Karpas-422 (cell line): ENCODE measurements at places on chromosomes 7 and 10. TPM values are rescaled to one million over a fixed set of nuclear protein-coding genes. Genes with fewer than 3 reads are reported as not detected.
A peak's percentile ranks its signal among the peaks of the same experiment; 100 is the strongest.

CCDC172 gene
- total RNA-seq = not detected in 2 replicates

PDK4 gene
- total RNA-seq = not detected in 2 replicates

CLEC5A gene
- not detected in 2 replicates for total RNA-seq

BLNK gene
- 51.7 and 99.1 TPM in 2 replicates for total RNA-seq

OR9A2 gene
- total RNA-seq = not detected in 2 replicates

NPSR1 gene
- not detected in 2 replicates for total RNA-seq

AKR1C8 gene
- total RNA-seq = not detected in 2 replicates

CHRM2 gene
- not detected in 2 replicates for total RNA-seq

BLVRA gene
- not detected in 2 replicates for total RNA-seq

SFXN4 gene
- total RNA-seq = 43.7 and 48.2 TPM in 2 replicates

MIOS gene
- 89.1 and 105 TPM in 2 replicates for total RNA-seq

TMEM176A gene
- total RNA-seq = not detected in 2 replicates

GRCh38 chr10:42790835-42791234 lies 8.2 kb downstream of the BMS1 start:
- no peak for DNase-seq

DNA sequence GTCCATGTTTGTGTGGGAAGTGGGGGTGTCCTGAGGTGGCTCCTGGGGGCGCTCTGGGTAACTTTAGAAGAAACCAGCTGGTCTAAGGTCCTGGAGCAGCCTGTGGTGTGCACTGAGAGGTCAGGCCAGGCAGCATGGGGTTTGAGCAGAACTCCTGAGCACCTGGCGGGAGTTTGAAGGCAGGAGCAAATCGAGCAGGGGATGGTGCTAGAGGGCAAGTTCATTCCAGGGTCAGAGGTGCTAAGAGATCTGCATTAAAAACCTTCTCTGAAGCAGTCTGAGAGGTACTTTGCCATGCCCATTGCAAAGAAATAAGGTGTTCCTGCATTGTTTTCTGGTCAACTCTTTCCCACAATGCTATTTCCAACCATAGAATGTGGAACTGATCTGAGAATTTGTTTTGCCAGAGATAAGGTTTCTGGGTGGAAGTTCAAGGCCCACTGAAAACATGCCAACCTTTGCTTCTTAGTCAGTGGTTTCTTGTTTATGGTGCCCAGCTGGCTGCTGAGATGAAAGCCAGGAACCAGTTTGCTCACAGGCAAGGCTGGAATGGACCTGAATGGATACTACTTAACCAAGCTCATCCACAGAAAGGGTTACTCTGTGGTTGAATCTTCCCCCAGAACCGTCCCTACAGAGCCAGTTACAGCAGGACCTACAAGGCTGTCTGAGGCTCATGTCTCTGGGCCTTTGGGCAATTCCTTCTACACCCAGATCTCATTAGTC lies 136.3 kb upstream of the TMEM72 start:
- DNase-seq = no peak

GRCh38 chr10:3173171-3173878 lies 743 bp upstream of the PITRM1 start:
- DNase-seq = no peak

DNA sequence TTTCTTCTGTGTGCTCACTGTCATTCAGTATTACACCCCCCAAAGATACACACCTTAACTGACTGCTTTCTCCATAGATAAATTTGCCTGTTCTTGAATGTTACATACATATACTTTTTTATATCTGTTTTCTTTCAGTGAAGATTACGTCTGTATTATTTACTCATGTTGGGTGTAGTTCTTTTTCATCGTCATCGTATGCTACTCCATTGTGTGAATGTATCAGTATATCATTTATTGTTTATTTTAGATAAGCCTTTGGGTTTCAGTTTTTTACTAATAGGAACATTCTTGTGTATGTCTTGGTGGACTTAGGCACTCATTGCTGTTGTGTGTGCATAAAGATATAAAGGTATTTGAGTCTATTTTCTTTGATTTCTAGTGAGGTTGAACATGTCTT lies 64.4 kb downstream of the SEPTIN7 start:
- DNase-seq = no peak

DNA sequence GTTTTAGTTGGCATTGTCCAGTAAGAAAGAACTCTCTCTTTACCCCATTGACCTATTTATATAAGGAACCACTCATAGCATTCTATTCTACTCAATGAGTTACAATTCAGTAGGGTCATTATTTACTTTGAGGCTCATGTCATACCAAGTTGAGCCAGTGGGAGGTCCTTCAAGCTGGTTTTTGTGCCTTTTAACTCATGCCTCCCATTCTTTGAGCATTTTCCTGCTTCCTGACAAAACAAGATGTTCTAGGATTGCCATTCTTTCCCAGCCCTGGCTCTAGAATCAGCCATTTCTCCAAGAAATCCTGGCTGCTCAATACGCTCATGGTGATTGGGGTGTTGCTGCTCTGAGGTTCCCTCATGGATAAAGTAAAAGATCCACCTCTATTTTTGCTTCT lies 250.1 kb downstream of the ABCA13 start:
- peak; percentile 20 for DNase-seq

GRCh38 chr10:89458784-89459183 lies 44.4 kb downstream of the IFIT5 start:
- DNase-seq = no peak

DNA sequence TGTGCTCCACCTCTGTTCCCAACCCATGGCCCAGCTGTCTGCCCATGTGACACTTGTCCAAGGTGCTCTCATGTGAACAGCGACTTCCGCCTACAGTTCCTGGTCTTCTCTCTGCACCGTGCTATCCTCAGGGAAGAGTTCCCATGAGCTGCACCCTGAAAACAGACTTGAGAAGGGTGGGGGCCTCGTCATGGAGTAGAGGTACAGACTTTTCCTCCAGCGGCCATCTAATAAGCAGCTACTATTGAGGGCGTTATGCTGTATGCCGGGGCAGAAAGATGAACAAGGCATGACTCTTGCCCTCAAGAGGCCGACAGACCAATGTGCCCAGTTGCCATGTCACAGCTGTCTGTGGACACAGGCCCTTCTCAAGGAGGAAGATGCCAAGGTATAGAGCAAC lies 25.4 kb upstream of the LYZL1 start:
- no peak for DNase-seq

GRCh38 chr7:47183862-47184590 lies 397.9 kb downstream of the TNS3 start:
- DNase-seq = no peak

DNA sequence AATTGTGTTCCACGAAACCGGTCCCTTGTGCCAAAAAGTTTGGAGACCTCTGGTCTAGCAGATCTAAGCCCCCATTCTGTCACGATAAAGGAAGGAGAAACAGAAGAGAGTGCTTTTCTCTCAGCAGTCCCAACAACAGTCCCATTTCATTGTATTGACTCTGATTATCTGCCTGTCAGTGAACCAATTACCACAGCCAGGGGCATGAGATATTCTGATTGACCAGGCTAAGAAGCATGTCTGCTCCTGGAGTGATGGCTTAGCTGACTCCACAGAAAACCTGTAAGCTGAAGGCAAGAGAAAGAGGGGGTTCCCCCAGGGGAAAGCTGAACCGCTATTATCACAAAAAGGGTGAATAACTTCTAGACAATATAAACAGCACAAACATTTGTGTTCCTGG lies 765.4 kb downstream of the SORCS1 start:
- no peak for DNase-seq

DNA sequence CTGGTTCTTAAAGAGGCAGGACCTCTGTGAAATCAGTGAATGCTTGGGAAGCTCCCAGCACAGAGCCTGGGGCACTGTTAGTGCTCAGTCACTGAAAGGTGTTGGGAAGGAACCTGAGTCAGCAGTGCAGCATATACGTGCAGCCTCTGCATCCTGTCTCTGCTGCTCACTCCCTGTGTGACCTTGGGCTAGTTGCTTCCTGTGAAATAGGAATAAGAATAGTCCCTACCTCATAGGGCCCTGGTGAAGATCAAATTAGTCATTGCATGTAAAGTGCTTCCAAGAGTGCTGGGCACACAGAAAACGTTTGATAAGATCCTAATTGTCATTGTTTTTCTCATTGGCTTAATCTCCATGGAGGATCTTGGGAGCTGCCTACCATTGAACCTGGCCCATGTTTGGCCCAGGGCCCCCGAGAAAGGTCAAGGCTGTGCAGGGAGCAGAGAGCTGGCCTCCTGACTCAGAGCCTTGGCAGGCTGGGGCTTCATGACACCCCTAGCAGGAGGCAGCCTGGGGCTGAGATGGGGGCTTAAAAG lies 73.3 kb upstream of the COL13A1 start:
- DNase-seq = no peak

DNA sequence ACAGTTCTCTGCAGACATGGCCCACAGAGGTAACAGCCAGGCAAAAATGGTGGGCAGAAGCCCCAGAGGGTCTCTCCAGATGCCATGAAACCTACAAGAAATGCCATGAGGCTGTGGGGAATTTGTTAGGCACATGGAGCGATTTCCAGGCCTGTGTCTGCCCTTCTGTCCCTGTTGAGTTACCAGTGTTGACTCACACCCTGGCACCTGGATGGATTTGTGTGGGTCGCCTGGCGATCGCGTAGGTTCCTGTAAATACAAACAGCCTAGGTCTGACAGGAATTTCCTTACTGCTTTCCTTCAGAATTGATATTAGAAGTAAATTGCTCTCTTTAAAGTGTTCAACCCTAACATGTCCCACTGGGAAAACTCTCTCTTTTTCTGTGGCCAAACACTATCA lies 164.9 kb upstream of the EEPD1 start:
- DNase-seq = no peak

- DNase-seq = no peak
Observed at GRCh38 chr10:12916587-12916986, 84.9 kb downstream of the CCDC3 start.

DNA sequence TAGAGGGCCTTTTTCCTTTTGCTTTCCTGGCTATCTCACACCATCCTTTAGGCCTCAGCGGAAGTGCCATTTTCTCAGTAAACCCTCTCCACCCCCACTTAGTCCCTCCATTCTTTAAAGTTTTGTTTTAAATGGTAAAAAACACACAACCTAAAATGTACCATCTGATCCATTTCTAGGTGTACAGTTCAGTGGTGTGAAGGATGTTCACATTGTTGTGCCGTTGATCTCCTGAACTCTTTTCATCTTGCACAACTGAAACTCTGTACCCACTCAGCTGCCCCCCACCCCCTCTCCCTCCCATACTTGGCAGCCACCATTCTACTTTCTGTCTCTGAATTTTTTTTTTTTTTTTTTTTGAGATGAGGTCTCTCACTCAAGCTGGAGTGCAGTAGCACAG lies 52.2 kb downstream of the SNX10 start:
- DNase-seq = no peak

GRCh38 chr7:139825666-139826290 lies 3.3 kb upstream of the TBXAS1 start:
- no peak for DNase-seq

DNA sequence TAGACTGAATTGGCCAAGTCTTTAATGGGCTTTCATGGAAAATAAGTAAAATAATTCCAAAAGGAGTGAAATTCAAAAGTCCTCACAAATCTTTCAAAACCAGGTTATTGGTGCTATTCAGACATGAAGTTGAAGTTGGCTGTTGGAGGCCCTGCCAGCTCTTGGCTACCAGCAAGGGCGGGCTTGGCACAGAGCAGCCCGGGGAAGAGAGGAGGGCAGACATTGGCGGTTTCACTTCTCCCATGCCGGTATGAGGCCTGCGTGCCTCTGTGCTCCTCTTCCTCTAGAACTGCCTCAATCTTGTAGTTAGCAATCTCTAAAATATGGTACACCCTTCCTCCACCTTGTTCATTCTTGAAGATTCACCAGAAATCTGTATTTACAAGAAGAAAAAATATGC lies 16.4 kb upstream of the NPS start:
- DNase-seq = no peak

DNA sequence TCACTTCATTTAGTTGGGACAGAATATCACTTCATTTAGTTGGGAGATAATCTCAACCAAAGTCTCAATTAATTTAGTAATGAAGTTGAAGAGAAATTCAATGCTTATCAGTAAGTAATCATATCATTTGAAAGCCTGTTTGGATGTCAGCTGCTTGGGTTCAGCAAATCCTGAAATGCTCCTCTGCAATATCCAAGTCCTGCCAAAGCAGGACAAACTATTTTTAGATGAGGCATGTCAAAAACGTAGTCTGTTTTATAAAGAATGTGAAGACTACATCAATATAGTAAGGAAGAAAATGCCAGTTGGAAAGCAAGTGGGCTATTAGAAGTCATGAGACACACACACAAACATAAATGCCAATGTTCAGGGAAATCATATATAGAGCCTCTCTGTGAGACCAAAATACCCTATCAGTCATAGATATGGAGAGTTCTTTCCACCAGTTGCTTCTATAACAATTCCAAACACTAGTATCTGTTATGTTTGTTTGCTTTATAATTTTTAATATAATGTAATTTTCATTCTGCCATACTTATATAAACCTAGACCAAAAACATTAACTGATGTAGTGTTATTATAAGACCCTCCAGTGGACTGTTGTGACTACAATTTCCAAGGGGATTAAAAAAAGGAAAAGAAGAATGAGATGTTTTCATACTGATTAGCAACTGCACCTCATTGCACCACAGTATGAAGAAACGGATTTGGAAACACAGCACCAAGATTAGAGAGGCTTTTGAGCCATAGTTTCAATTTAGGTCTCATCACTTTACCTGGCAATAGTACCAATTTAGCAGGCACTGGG lies 160.7 kb downstream of the LRRTM3 start:
- DNase-seq = no peak

GRCh38 chr10:4984971-4985594 lies 18.6 kb downstream of the AKR1C2 start:
- DNase-seq = no peak

GRCh38 chr10:127148066-127148932 lies 48.1 kb downstream of the INSYN2A start:
- DNase-seq = no peak

GRCh38 chr10:52359441-52359840 lies 45.4 kb downstream of the DKK1 start:
- DNase-seq = no peak

GRCh38 chr7:113282875-113283274 lies 164.5 kb upstream of the SMIM30 start:
- DNase-seq = no peak

- no peak for DNase-seq
Observed at GRCh38 chr7:45708046-45708950, 134.1 kb downstream of the ADCY1 start.

GRCh38 chr7:136424058-136424457 lies 444.4 kb upstream of the CHRM2 start:
- no peak for DNase-seq

DNA sequence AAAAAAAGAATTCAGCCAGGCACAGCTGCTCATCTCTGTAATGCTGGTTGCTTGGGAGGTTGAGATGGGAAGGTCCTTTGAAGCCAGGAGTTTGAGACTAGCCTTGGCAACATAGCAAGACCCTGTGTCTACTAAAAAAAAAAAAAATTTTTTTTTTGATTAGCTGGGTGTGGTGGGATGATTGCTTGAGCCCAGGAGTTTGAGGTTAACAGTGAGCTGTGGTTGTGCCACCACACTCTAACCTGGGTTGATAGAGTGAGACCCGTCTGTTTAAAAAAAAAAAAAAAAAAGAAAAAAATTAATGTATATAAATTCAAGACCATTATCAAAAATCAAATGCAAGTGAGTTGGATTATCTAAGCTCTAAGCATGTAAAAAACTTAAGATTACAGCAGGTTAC lies 5.7 kb downstream of the WAC start:
- DNase-seq = no peak

GRCh38 chr10:51530541-51530940 lies 168.9 kb downstream of the CSTF2T start:
- no peak for DNase-seq
